Kidney (tissue), 22 donors: ENCODE measurements at places on chromosomes 16 and 17. TPM values are rescaled to one million over a fixed set of nuclear protein-coding genes. Genes with fewer than 3 reads are reported as not detected.

Gene BICDL2
- 12.1 TPM for total RNA-seq

Gene CACNG3
- total RNA-seq, result not detected

Gene C17orf67
- 2.0 TPM for total RNA-seq

Gene TMEM92
- total RNA-seq, result 2.4 TPM

Gene GFAP
- total RNA-seq, result 1.4 TPM
